OCI-M1 (cell line): ENCODE measurements at places on chromosomes 11 and 22.

DNA sequence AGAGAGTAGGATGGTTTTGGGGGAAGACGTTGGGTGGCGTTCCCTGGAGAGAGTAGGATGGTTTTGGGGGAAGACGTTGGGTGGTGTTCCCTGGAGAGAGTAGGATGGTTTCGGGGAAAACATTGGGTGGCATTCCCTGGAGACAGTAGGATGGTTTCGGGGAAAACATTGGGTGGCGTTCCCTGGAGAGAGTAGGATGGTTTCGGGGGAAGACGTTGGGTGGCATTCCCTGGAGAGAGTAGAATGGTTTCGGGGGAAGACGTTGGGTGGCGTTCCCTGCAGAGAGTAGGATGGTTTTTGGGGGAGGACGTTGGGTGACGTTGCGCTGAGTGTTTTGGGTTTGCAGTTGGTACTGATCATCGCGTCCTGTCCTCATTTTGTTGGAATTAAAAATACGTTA is 28.2 kb downstream of the IGHMBP2 start:
- DNase-seq = no peak

GRCh38 chr11:130858215-130858614 is 58.1 kb downstream of the SNX19 start:
- peak; percentile 20 for DNase-seq

- DNase-seq = no peak
Measured at GRCh38 chr22:39710380-39711150, 140.0 kb downstream of the CACNA1I start.

DNA sequence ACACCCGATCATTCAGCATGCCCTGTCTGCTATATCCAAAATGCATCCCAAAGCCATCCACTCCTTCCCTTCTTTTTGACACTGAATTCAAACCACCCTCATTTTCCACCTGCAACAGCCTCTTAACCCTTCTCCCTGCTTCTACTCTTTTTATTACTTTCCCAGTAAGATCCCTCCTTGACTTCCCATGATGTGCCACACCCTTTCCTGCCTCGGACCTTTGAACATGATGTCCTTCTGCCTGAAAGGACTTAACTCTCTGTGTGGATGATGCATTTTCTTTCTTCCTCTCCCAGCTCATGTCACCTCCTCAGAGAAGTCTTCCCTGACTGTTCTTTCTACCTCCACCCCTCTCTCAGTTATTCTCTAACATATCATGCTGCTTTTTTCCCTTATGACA is 36.5 kb downstream of the HTR3A start:
- no peak for DNase-seq

DNA sequence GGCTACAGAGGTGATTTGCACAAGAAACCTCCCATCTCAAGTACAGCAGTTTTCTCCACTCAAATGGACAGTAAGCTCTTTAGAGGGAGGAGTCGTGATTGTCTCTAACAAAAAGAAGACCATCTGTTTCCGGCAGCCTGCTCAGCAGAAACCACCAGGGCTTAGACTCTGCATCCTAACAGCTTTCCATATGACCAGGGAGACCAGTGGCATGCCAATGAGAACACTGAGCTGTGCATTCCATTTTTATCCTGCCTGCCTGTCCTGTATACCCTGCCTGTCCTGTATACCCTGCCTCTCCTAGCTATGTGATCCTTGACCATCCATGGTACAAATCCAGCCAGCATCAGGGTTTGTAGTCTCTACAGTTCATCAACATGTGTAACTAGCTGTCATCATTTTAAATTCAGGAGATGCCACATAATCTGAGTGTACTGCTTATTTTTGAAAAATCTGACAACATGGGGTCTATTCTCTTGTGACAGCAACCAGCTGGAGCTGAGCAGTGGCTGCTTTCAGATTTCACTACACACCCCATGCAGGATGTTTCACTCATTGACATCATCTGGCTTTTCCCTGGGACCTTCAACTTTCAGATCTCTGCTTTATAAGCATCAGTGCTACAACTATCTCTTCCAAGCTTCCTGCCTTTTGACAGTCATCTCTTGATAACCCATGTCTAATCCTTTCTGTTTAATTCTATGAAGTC is 50.5 kb upstream of the POU2AF2 start:
- no peak for DNase-seq

GRCh38 chr11:100991541-100991940 is 138.1 kb downstream of the PGR start:
- DNase-seq = no peak

- DNase-seq = no peak
Measured at GRCh38 chr22:27420195-27420816, 381.2 kb downstream of the MN1 start.

DNA sequence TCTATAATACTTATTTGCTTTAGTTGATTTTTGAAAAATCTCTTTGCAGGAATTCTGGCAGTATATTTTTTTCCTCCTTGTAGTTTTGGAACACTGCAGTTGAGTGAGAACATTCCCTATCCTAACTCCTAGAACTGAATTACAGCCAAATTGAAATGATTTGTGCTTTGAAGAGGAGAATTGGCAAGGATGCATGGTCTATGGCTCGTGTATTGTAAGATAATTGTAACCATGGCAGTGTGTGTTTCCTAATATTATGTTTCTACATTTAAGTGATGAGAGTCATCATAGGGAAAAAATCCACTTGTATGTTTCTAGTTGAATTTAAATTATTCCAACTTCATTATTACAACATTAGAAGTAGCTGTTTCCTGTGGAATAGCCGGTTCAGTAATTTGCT is 80.9 kb upstream of the MYO18B start:
- DNase-seq = no peak

GRCh38 chr11:119608781-119609180 is 120.2 kb downstream of the NECTIN1 start:
- no peak for DNase-seq
